Activated T-cell treated with anti-CD3 and anti-CD28 coated beads, Interleukin-2, amount 50 U/mL, for 24 hours (primary cell): ENCODE measurements at places on chromosomes 13 and 19.

DNA sequence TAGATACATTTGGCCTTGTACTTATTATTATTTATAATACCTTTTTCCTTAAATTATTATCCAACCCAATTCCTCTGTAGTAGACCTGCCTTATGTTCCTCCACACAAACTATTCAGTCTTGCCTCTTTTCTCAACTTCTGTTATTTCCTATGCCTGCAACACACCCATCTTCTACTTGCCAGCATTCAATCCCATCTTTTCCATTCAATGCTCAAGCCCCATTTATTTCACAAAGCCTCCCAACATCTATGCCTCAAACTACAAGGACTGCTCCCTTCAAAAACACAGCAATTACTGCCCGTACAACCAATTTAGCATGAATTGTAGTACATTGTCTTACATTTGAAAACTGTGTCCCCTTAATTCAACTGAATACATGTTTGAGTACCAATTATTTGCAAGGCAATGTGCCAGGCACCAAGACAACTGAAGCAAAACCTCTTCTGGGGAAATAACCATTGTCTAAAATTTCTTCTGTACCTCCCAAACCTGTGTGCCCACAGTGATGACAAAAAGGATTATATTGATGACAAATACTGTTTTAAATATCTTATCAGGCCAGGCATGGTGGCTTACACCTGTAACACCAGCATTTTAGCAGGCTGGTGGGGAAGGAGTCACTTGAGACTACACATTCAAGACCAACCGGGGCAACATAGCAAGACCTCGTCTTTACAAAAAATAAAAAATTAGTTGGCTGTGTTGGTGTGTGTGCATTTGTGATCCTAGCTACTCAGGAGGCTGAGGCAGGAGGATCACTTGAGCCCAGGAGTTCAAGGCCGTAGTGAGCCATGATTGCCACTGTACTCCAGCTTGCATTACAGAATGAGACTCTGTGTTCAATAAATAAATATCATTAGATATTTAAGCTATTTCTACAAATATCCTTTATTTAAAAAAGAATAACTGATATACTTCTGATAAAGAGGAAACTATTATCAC lies 35.1 kb downstream of the ELF1 start:
- DNase-seq: no peak

- no peak for DNase-seq
Observed at GRCh38 chr13:79866436-79866835, 385.5 kb downstream of the NDFIP2 start.

- DNase-seq: no peak
Observed at GRCh38 chr13:99471221-99472121, 29.8 kb upstream of the TM9SF2 start.

GRCh38 chr13:69856331-69856730 lies 251.3 kb upstream of the ATXN8OS start:
- DNase-seq: no peak

DNA sequence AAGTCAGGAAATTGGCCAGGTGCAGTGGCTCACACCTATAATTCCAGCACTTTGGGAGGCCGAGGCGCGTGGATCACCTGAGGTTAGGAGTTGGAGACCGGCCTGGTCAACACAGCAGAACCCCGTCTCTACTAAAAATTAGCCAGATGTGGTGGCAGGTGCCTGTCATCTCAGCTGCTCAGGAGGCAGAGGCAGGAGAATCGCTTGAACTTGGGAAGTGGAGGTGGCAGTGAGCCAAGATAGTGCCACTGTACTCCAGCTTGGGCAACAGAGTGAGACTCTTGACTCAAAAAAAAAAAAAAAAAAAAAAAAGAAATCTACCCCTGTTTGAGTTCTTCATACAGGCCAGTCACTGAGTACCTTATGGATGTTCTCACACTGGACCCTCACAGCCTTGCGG lies 42.0 kb downstream of the SLC15A1 start:
- no peak for DNase-seq

DNA sequence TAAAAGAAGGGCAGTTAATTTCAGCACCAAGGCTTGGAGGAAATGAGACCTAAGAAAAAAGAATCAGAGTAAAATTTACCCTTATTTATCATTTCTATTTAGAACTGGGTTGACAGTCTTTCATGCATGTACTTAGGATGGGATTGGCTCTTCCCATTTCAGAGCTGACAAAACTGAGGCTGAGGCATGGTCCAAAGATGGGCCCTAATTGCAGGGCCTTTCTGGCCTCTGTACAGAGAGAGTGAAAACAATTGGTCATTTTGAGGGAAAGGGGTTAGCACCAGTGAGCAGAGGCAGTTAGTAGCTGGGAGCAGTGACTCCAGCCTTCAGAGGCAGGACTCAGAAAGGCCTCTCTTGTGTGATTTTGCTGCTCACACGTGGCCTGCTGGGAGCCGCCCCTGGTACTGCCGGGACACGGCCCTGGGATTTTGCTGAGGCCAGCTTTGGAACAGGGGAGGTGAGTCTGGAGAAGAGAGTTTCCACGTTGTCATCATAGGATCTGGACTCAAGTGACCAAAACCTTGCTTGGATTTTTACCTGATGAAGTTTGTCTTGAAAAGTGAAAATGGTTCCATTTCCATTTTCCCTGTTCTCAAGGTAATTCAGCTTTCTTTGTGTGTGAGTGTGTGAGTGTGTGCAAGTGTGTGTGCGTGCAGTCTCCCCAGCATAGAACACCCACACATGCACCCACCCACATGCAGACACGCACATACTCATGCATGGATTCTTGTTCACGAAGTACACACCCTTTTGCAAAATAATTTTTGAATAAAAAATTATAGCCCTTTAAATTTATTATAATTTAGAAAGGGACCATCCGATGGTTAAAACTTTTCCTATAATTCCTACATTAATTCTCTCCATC lies at the start of gene ZNF536:
ZNF536 (plus strand) TSS at position 425 of the 865 bp plus-strand sequence. CDS start 71,179 bp downstream, outside the sequence.
- no peak for DNase-seq

DNA sequence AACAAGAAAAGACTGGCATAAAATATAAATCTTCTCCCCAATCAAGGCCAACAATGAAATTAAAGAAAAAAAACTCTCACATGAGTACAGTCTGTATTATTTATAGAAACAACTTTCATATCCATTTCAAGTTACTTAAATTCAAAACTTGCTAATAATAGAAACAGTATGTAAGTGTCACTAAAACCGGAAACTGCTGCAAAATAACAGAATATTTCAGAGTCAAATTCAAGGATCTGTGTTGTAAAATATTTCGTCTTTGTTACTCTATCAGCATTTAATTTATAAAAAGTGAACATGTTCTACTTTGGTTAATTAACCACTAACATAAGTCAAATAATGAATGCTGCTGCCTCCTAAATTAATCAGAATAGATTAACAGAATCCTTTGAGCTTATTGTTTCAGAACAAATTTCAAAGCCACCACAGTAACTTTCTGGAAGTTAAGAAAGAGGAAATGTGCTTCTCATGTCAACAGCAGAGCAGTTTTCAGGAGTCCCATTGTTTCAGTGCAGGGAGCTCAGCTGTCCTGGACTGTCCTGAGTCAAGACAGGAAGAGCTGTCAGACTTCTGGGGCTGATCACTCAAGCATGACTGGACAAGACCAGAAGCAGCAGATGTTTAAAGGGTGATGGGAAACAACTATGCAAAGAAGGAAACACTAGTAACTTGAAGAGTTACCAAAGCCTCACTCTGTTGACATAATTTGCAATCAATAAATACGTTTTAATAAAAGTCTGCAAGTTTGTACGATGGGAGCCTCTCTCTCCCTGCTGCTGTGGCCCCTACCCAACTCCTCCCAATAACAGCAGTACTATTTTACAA lies 76.9 kb downstream of the FOXO1 start:
- DNase-seq: no peak

DNA sequence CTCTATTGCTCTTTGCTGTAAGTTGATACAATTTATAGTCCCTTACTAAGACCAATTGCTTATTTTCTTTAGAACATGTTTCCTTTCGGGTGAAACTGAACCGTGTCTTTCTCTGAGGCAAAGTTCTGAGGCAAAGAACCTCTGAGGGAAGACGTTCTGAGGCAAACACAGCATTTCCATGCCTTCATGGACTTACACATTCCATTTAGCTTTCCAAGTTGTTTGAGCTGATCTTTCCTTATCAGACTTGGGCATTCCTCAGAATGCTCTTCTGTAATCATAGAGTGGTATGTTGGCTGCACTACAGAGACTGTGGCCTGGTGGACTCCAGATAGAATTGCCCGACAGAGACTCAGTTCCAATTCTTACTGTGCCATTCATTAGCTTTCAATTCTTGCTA lies 579.1 kb downstream of the KCTD12 start:
- DNase-seq: no peak

GRCh38 chr13:20495087-20496023 lies 30.3 kb downstream of the CRYL1 start:
- no peak for DNase-seq

DNA sequence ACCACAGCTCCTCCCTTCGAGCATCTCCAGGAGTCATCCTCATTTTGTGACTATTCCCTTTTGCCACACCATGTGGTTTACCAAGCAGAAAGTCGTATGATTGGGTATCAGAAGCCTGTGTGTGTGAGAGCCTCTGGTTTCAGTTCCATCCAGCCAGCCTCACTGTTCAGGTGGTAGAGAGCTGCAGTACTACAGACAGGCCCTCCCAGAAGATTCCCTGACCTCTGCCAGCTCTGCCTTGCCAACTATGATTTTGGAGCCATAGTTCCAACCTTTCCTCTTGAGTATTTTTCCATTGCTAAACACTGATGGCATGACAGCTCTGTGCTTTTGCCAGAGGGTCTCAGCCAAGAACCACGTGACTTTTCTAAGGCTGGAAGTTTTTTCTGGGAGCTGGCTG lies 82.5 kb downstream of the DHRS12 start:
- no peak for DNase-seq

- DNase-seq: peak; percentile 72
Observed at GRCh38 chr19:41939861-41940730, 11.8 kb upstream of the ERFL start.

- DNase-seq: no peak
Observed at GRCh38 chr13:105565136-105565727, 970.2 kb downstream of the EFNB2 start.

- DNase-seq: no peak
Observed at GRCh38 chr19:53394522-53394973, 401 bp upstream of the ZNF765 start.

DNA sequence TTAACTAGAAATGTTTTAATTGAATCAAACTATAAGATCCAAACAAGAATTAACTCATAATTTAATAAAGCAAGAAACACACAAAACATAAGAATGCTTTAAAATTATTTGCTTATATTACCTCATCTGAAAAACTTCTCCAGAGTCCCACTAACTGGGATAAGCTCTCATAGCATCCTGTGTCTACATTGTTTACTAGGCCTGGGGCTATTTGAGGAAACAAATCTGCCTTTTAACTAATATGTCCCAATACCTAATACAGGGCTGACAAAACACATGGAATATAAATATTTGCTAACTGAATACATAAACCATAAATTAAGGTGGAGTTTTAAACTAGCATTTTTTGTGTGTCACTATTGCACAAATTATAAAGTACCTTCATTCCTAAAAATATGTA lies 1399.8 kb upstream of the SLC10A2 start:
- no peak for DNase-seq

- no peak for DNase-seq
Observed at GRCh38 chr13:75907044-75907443, 270.9 kb downstream of the LMO7 start.

DNA sequence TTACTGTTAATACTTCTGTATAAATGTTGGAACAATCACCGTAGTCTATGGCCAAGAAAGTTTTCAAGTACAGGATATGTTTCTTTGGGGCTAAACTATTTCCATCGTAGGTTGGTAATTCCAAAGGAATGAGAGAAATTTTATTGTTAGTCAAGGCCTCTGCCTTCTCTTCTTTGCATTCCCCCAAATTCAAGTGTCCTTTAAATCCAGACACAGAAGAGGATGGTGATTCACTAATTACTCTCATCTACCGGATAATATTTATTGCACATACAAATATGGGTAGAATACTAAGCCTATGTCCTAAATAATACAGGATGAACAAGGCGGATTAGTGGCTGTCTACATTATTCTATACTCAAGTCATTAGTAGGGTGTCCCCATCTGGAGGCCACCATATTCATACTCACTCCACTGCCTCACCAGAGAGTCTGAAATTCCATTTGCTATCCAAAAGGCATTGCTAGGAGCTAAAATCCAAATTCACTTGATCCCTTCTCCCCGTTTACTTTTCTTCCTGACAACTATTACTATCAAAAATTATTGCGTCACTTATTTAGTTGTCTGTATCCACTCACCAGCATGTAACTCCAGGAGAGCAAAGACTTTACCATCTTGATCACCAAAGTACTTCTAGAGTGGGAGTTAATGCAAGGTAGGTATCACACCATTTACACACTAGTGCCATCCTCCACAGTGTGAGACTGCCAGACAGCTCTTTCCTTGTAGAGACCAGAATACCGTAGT lies 82.4 kb upstream of the SGCG start:
- DNase-seq: no peak

- peak; percentile 58 for DNase-seq
Observed at GRCh38 chr13:106533943-106534638, 1.4 kb downstream of the EFNB2 start.

DNA sequence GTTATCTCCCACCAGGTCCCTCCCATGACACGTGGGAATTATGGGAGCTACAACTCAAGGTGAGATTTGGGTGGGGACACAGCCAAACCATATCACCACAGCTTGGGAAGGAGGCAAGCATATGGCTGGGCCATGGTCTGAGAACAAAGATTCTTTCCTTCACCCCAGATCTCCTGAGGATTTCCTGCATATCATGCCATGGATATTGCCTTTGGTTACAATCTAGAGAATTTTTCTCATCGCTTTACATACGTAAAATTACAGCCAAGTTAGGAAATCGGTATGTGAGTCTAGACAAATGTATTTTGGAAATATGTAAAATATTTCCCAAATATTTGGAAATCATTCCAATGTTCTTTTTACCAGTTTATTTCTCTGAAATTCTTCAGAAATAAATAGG lies 398.3 kb downstream of the RFC3 start:
- DNase-seq: no peak

- DNase-seq: no peak
Observed at GRCh38 chr13:78139765-78140164, 221.1 kb upstream of the EDNRB start.

- DNase-seq: no peak
Observed at GRCh38 chr19:17590866-17591265, 35.4 kb downstream of the COLGALT1 start.

- no peak for DNase-seq
Observed at GRCh38 chr13:59413126-59413525, 750.6 kb downstream of the DIAPH3 start.

GRCh38 chr19:49591731-49592485 lies 926 bp downstream of the PRR12 start:
- DNase-seq: peak; percentile 73

DNA sequence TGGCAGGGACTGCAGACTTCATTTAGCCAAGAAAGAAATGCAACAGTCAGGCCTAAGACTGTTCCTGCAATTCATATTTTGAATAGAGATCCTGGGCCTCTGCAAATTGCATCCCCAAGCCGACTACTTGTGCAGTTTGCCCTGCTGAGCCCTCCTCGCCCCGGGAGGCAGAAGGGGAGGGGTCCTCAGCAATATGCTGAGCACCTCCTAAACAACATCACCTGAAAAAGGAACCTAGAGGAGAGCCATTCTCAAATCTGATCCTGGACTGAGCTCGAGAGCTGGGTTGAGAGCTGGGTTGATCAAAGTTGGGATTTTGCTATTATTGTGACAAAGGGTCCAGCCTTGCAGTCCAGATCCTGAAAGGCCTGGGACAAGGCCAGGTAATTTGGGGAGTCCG lies 129.8 kb downstream of the STK24 start:
- DNase-seq: no peak
